GM12892 (cell line): ENCODE measurements at places on chromosomes 11 and 22.

GRCh38 chr11:74646954-74647353, 54.6 kb downstream of the POLD3 start:
- DNase-seq, result no peak

DNA sequence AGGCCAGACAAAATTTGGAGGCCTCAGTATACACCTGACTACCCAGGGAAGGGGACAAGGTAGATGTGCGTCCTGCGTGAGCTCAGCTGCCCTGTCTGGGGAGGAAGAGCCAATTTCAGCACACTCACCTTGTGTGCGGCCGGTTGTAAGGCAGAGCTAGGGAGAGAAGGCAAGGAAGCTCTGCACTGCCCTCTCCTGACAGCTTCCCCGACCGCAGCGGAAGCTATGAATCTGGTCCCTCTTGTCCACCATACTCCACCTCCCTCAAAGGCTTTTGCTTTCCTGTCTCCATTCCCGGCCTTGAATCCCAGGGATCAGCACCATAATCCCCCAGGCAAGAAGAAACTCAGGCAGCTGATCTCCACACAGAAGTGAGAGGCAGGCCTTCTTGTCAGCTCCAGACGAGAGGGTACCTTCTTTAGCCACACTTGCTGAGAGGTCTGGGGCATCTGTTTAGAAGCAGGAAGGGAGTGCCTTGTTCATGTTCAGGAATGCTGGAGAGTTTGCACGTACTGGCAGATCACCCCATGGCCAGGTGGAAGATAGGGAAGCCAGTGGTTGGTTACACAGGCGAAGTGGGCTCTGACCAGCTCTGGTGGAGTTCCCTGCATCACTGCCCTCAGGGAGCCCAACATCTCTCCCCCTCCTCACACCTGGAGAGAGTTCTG, 62.5 kb downstream of the FEZ1 start:
- peak; percentile 31 for DNase-seq

GRCh38 chr11:34669458-34669857, 48.6 kb downstream of the EHF start:
- no peak for DNase-seq

GRCh38 chr11:118610773-118611432, 3.5 kb downstream of the PHLDB1 start:
- peak; percentile 59 for DNase-seq

- DNase-seq, result no peak
These were observed 1.5 kb downstream of the ANO9 start for GRCh38 chr11:440065-441042.

GRCh38 chr11:61384271-61385242, 7.8 kb upstream of the TMEM216 start:
- no peak for DNase-seq

DNA sequence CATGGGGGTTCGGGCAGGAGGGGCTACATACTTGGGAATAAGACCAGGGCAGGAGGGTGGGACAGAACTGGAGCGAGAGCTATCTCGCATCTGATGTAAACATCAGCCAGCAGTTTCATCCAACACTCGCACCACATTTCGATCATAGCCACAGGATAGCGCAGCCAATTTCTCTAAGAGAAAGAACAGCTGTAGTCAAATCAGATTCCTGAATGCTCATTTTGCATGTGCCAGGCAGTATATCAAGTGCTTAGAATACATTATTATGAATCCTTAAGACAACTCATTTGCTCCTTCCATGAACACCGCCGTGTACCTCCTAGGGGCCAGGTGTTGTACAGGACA, 14.5 kb downstream of the DGCR2 start:
- DNase-seq, result no peak

GRCh38 chr22:43293655-43294392, 49.3 kb downstream of the SCUBE1 start:
- no peak for DNase-seq

DNA sequence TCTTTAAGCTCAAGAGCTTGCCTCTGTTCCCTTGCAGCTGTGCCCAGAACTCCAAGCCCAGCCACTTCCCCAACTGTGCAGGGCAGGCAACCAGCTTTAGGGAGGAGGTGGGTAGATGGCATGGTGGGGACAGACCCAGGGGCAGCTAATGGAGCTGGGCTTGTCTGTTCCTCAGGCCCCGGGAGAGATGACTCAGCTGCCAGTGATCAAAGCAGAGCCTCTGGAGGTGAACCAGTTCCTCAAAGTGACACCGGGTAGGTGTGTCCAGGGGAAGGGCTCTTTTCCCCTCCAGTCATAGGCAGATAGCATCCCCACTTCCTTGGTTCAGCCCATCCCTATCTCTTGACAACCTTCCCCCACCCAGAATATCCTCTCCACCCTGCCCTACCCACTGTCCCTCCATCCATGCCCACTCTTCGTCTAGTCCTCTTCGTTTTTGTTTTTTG, 32.4 kb downstream of the CREB3L1 start:
- no peak for DNase-seq

DNA sequence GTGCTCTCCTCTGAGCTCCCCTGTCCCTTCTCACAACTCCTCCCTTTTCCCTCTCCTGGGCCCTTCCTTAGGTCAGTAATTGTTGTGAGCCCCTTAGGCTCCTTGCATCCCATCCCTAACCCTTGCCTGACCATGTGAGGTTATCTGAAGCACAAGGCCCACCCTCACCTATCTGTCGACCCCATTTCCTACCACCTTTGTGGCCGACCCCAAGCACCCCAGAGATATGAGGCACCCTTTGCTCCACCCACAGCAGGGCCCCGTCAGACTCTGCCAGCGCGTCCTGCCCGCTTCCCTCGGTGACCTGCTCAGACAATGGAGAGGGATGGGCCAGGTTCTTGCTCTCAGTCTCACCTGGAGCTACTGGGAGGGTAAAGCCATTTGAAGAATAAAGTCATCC, 1.3 kb downstream of the GNG3 start:
- DNase-seq, result no peak

DNA sequence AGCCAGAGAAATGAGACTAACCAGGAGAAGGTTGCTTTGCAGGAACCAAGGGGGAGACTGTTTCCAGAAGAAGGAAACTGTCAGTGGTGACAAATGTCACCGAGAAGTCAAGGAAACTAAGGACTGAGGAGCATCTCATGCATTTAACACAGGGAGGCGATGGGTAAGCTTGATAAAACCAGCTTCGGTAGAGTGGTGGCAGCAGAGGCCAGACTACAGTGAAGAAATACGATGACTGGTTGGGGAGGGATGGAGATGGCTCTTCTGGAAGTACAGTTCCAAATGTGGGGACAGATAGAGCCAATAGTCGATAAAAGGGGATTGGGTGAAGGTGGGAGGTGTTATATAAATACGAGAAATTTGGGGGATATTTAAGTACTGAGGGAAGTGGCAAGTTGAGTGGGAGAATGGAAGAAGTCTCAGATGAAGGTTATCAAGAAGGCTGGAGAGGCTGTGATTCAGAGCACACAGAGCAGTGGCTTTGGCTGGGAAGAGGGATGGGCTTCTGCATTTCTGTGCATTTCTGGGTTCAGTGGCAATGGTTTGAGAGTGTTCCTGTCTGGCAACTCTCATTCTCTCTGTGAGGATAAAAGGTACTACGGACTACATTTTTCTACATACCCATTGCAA, 29.2 kb downstream of the SC5D start:
- no peak for DNase-seq

DNA sequence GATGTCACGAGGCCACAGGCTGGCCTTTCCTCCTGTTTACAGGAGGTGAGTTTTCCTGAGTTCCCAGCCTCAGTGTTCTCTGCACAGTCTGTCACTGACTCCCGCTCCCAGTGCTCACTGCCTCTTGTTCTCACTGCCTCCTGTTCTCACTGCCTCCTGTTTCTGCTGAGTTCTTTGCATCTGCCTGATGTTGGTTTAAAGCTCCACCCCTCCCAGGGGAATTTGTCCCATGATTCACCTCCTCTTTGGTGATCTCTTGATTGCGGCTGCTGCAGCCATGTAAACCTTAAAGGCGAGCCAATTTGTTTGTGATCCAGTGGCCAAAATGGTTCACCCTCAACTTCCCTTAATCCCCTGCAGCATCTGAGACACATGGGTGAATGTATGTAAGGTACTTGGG, 6.0 kb upstream of the TUBA8 start:
- DNase-seq, result no peak

- DNase-seq, result no peak
These were observed 181.8 kb upstream of the MTNR1B start for GRCh38 chr11:92787638-92788037.

DNA sequence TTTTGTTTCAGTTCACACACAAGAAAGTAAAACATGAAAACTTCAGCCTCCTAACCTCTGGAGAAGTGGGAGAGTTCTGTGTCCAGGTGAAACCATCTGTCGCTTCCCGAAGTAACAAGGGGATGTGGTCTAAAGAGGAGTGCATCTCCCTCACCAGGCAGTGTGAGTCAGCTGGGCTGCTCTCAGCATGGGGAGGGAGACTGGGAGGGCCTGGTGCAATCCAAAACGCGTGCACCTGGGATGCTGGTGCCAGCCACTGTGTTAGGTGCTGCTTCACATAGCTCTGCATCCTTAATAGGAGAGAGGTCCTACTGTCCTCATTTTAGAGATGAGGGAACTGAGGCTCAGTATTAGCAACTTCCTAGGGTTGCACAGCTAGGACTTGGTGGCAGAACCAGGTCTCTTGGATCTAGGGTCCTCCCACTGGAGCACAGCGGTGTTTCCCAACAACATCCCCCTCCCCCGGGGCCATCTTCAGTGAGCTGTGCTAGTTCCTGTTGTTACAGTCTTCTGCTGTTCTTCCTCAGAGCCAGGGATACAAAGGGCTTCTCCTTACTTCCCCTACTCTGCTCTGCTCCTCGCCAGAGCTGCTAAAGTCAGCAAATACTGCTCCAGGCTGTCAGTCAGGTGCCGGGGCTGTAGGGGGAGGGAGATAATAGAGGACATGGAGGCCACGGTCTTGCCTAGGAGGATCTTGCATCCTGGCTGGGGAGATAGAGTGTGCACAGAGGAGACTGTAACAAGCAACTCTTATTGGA, 8.0 kb downstream of the IL10RA start:
- no peak for DNase-seq

DNA sequence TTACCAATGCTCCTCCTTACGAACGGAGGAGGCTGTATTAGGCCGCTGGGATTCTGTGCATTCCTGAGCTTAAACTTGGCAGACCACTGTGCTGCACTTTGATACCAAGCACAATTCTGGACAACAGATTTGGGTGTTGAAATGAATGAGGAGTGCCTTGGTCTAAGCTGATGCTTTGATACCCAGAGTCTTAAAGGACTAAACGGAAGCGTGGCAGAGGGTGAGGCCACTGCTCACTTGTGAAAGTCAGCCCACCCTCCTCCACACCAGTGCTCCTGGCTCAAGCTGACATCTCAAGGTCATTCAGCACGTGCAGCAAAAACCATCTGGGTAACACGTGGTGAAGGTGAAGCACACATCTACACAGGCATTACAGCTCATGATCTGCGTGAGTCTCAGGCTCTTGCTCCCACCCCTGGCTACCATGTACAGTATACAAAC, 85.9 kb downstream of the MICAL3 start:
- no peak for DNase-seq

DNA sequence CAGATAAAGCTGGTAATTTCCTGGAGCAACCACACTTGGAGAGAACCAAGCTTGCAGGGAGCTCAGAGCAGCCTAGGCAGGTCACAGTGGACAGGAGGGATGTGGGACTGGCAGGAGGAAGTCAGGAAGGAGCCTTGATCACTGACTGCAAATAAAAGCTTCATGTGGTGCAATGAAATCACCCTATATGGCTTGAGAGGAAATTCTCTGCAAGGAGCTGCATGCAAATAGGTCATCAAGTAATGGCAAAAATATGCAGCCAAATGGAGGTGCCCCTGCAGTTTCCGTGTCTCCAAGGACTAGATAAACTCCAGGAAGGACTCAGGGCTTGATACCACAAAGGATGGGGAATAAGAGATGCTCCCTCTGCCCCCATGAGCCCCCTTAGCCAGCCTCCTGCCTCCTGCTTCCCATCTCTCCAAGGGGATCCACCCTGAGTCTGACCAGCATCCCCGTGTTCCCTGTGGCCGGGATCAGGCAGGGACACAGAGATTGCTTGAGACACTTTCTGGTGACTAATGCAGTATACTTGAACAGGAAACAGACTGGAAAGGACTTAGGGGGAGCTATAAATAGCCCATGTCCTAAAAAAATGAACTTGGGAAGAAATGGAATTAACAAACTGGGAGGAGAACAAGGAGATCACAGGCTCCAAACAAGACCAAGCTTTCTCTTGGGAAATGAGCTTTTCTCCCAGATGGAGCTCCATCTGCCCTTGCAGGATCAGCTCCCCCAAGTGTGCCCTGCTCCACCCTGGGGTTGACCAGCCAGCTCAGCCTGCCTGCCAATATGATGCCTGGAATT, 23.9 kb upstream of the MICAL2 start:
- DNase-seq, result no peak

- no peak for DNase-seq
These were observed 87.8 kb upstream of the TOP3B start for GRCh38 chr22:22070371-22070824.

DNA sequence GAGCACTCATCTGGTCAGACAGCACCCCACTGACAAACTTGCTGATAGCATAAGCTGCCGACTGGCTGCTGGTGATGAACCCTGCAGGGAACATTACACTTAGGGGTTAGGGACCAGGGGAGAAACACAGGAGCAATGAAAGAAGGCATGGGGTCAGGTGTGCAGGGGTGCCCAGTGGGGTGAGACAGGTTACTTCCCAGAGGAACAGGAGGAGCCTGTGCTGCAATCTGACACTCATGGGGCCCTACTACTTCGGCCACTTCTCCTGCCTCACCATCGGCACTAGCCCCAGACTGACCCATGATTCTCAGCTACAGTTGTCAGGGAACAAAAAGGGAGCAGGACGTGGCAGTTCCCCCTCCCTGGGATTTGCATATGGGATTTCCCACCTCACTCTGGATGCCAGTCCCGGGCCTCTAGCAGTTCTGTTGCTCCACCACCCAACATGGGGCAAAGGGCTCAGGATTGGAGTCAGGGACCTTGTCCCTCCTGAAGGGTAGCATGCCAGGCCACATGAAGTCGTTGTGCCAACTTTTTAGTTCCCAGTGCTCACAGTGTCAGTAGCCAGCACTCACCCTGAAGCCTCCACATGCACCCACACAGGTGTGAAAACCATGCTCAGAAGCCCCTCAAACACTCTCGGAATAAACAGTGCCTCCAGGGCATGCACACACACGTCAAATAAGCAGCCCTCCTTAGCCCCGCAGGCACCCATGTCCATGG, 2.2 kb downstream of the SLC37A4 start:
- DNase-seq, result no peak

GRCh38 chr11:62132689-62133293, 9.0 kb downstream of the INCENP start:
- no peak for DNase-seq

- no peak for DNase-seq
These were observed 22.2 kb downstream of the MRGPRG start for GRCh38 chr11:3196161-3197043.

DNA sequence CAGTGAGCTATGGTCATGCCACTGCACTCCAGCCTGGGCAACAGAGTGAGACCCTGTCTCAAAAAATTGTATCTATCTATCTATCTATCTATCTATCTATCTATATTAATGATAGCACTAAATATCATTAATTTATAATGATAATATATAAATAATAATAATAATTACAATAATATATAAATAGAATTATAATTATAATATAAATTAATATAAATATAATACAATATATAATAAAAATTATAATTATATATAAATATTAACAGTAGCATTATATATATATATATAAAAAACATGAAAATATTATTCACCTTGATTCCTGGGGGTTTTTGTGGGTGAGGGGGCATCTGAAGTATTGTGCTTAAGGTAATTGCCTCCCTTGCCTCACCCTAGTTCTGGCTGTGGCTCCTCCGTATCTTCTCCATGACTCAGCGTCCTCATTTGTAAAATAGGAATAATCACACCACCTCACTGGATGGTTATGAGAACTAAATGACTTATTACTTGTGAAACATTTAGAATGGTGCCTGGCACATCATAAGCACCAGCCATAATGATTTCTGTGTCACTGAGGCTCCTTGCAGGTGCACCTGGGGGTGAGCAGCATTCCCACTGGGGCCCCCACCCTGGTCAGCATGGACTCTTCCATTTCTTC, 18.8 kb downstream of the RASD2 start:
- DNase-seq, result no peak
